ENCODE measurements at places on chromosomes 4 and X. TPM values are rescaled to one million over a fixed set of nuclear protein-coding genes. Genes with fewer than 3 reads are reported as not detected.
A peak's percentile ranks its signal among the peaks of the same experiment; 100 is the strongest.

XAGE1A gene
- not detected for total RNA-seq

SUPT20HL1 gene
- not detected for total RNA-seq

VEGFD gene
- 0.20 TPM for total RNA-seq

ZNF674 gene
- 6.4 TPM for total RNA-seq

MTTP gene
- total RNA-seq, result not detected

NEUROG2 gene
- total RNA-seq, result 7.3 TPM

NHSL2 gene
- total RNA-seq, result 7.3 TPM

DNA sequence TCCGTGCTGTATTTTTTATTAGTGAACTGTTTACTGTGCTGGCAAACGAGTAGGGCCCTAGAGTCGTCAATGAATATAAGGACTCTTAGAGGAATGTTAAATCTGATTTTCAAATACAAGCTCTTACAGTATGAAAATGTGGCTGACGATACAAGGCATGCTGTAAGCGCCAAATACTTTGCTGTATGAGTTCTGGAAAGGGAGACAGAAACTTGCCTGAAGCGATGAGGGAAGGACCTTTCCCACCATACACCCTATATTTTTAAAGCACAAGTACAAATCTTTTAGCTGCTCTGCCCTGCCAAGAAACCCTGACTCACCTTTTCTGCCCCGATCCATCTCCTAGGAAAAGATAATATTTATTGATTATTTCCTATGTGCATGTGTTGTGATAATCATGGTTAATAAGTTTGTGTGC, 15.7 kb upstream of the RUFY3 start:
- peak overlapping the region; percentile 76 for H3K27ac ChIP-seq
- peak overlapping the region; percentile 95 for H3K4me3 ChIP-seq
- no peak for DNase-seq
- H3K4me1 ChIP-seq, result peaks cover 9% of the 10 kb centered on the region
- H3K36me3 ChIP-seq, result no peaks in the 10 kb centered on the region
- peaks cover 11% of the 10 kb centered on the region for H3K27me3 ChIP-seq

- no peaks in the 10 kb centered on the region for H3K36me3 ChIP-seq
- H3K27me3 ChIP-seq, result no peaks in the 10 kb centered on the region
- H3K27ac ChIP-seq, result no peak overlapping the region
- no peak overlapping the region for H3K4me3 ChIP-seq
- no peaks in the 10 kb centered on the region for H3K4me1 ChIP-seq
These were observed 81.8 kb downstream of the MID1IP1 start for GRCh38 chrX:38882894-38883626.

- peak overlapping the region; percentile 86 for H3K4me3 ChIP-seq
- no peak for DNase-seq
- peaks cover 28% of the 10 kb centered on the region for H3K4me1 ChIP-seq
- peak overlapping the region; percentile 33 for H3K27ac ChIP-seq
These were observed 209.3 kb downstream of the SOWAHB start for GRCh38 chr4:76688619-76689144.

DNA sequence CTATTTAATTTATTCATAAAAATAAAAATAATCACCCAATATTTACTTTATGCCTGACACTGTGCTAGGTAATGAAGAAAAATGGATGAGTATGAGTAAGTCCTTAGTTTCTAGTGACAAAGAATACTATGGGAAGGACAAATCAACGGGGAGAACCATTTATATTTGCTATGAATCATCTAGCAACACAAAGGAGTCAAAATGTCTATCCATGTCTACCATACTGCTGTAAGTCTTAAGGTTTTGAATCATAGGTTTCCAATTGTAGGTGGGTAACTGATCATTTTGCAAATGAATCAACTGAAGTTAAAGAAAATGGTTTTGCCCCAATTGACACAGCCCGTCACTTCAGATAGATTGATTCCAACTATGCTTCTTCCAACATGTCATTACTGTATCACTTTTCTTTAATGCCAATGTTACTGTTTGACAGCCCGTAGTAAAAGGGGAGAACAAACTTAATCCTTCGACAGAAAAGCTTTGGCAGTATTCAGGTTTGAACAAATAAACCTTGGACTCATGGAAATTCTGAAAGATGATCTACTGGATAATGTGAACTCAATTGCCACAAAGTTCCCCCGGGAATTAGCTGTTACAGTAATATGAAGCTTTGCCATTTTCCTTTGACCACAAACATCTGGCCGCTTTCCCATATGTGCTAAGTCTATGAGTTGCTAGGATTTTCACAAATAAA, 3.2 kb downstream of the TDO2 start:
- no peak for DNase-seq
- H3K4me3 ChIP-seq, result peak overlapping the region; percentile 49
- H3K27me3 ChIP-seq, result no peaks in the 10 kb centered on the region
- H3K27ac ChIP-seq, result peak overlapping the region; percentile 53

GRCh38 chr4:39770969-39771724, 73.2 kb downstream of the UBE2K start:
- H3K27ac ChIP-seq, result no peak overlapping the region
- no peaks in the 10 kb centered on the region for H3K4me1 ChIP-seq
- no peak for DNase-seq
- H3K27me3 ChIP-seq, result no peaks in the 10 kb centered on the region
- H3K4me3 ChIP-seq, result no peak overlapping the region

GRCh38 chr4:31548823-31549222, 828.7 kb downstream of the PCDH7 start:
- DNase-seq, result no peak
- H3K4me3 ChIP-seq, result no peak overlapping the region
- H3K27ac ChIP-seq, result no peak overlapping the region
- no peaks in the 10 kb centered on the region for H3K36me3 ChIP-seq

- no peaks in the 10 kb centered on the region for H3K4me1 ChIP-seq
- H3K36me3 ChIP-seq, result no peaks in the 10 kb centered on the region
- no peak overlapping the region for H3K4me3 ChIP-seq
- DNase-seq, result no peak
These were observed 58.6 kb upstream of the CAMK2D start for GRCh38 chr4:113820108-113820507.

GRCh38 chrX:119266364-119266995, 30.4 kb downstream of the PGRMC1 start:
- no peak overlapping the region for H3K27ac ChIP-seq
- H3K4me3 ChIP-seq, result no peak overlapping the region
- H3K27me3 ChIP-seq, result peaks cover 3% of the 10 kb centered on the region

GRCh38 chrX:23788521-23788920, 5.5 kb downstream of the SAT1 start:
- H3K4me1 ChIP-seq, result peaks cover 7% of the 10 kb centered on the region
- H3K36me3 ChIP-seq, result no peaks in the 10 kb centered on the region
- no peak overlapping the region for H3K27ac ChIP-seq
- H3K27me3 ChIP-seq, result no peaks in the 10 kb centered on the region
- no peak overlapping the region for H3K4me3 ChIP-seq
- no peak for DNase-seq

GRCh38 chr4:130233377-130234047, 1137.6 kb downstream of the C4orf33 start:
- H3K4me1 ChIP-seq, result no peaks in the 10 kb centered on the region
- DNase-seq, result no peak
- no peak overlapping the region for H3K27ac ChIP-seq
- no peaks in the 10 kb centered on the region for H3K27me3 ChIP-seq
- no peak overlapping the region for H3K4me3 ChIP-seq
- H3K36me3 ChIP-seq, result no peaks in the 10 kb centered on the region

- no peaks in the 10 kb centered on the region for H3K27me3 ChIP-seq
- peaks cover 21% of the 10 kb centered on the region for H3K4me1 ChIP-seq
- no peak for DNase-seq
- H3K36me3 ChIP-seq, result no peaks in the 10 kb centered on the region
- peak overlapping the region; percentile 11 for H3K27ac ChIP-seq
These were observed 172.0 kb downstream of the PTTG2 start for GRCh38 chr4:38132107-38132673.
